H54 (cell line): ENCODE measurements at places on chromosomes 7 and 10.

DNA sequence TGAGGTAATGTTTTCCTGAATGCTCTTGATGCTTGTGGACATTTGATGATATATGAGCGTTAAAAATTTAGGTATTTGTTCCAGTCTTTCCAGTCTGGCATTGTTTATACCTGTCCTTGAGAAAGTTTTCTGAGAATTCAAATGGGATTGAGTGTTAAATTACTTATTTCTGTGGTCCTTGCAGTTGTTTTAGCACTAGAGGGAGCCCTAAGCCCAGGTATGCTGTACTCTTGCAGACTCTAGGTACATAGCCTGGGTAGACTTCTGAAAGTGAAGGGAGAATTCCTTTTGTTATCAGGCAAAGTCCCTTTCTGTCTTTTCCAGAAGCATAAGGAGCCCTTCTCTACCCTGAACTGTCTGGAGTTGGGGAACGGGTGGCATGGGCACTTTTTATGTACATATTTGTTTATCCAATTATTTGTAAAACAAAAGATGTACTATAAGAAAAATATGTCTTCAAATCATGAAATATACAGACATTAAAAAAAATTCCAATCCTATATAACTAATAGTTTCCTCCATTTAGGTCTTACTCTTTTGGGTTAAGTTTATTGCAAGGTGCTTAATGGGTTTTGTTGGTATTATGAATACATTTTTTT is 262.1 kb downstream of the ATRNL1 start:
- DNase-seq, result peak; percentile 2

GRCh38 chr7:157266272-157266671 is 70.5 kb upstream of the DNAJB6 start:
- DNase-seq, result no peak

DNA sequence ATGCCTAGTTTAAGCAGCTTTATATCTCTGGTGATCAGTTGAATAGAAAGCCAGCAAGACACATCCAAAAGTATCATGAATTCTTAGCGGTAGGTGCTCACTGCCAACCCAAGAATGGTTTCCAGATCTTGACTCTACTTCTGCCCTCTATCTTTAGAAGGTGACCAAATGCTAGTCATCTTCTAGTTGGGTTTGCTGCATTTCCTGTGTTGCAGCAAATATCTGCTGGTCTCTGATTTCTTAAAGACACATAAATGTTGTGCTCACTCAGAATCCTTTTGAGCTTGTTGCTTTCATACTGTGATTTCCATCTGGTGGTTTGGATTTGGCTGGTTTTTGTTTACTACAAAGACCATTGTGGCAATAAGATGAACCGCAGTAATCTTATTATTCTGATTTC is 2.2 kb downstream of the CDC123 start:
- no peak for DNase-seq

DNA sequence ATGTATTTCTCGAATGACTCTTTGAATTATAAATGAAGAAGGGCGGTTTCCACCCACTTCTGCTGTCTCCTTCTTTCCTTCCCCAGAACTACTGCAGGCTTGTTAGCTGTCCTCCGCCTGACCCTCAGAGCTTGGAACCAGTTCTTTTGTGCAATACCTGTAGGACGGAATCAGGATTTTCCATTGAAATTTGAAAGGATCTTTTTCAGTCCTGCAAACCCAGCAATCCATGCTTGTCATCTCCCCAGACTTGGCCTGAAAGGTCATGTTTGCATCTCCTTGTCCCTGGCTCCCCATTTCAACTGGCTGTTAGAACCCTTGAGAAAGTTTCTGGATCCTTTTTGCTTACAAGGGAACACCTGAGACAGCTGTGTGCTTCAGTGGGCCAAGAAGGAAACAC is 47.5 kb downstream of the PLCE1 start:
- DNase-seq, result no peak

- DNase-seq, result no peak
Measured at GRCh38 chr7:34109936-34110780, 204.8 kb downstream of the BMPER start.

- DNase-seq, result no peak
Measured at GRCh38 chr10:16195178-16195769, 241.5 kb upstream of the PTER start.

GRCh38 chr10:63780101-63780500 is 258.9 kb downstream of the REEP3 start:
- no peak for DNase-seq

DNA sequence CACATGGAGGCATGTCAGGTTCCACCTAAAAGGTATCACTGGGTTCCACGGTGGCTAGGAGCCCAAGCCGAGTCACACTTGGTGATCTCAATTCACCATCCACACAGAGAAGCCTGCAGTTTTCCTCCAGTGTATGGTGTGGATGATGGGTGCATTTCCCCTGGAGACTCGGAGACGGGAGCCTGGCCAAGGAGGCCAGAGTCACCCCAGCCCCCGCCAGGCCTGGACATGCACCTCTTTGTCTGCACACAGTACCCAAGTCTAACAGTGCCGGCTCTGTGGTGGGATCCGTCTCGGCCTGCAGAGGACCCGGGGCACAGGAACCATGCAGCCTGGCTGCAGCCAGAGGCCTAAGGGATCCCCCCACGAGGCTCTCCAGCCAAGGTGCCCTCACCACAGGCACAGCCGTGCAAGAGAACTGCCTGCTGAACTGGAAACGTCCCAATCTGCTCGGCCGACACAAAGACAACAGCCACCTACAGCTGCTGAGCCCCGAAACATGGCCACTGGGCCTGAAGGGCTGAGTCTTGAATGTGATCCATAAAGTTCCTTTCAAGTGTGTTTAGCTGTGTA is 75.2 kb downstream of the DIP2C start:
- no peak for DNase-seq

- DNase-seq, result no peak
Measured at GRCh38 chr10:71845410-71846405, 5.3 kb downstream of the PSAP start.

DNA sequence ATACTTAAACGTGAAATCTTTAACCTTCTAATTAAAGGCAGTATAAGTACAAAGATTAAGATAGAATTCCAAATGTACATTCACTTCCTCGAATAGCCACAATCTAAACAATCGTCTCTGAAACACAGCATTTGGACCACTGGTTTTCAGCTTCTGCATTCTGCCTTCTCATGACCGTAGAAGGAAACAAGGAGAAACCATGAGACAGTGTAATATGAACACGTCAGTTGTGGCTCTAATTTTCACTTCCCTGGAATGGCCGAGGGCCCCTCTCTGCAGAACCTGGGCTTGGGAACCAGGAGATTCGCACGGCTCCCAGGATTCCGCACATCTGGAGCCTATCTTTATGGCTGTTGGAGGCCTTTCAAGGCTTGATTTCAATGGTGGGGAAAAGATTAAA is 189.3 kb downstream of the KLF6 start:
- DNase-seq, result no peak

DNA sequence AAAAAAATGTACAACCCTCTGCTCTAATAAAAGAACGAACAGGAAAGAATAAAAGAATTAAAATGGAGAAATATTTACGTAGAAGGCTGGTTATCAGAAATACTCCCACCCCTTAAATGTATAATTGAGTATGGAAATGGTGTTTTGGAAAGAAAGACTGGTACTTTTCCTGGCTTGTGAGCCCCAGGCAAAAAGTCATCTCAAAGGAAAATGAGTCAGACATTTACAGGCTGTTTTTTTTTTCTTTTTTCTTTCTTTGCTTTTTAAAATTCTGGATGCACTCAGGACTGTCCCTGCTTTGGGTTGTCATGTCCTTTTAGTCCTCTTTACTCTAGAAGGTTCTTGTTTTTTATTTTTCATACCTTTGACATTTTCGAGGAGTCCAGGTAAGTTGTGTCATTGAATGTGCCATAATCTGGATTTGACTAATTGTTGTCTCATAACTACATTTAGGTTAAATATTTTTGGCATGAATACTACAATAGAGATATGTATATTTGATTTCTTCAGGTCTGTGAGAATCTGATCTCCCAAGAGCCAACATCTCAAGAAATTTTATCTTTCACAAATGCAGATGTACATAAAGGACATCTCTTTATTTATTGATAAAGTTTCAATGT is 313.0 kb upstream of the GLI3 start:
- no peak for DNase-seq
